Left forelimb (tissue), 1 donor: ENCODE measurements at places on chromosomes 2 and 18.

DNA sequence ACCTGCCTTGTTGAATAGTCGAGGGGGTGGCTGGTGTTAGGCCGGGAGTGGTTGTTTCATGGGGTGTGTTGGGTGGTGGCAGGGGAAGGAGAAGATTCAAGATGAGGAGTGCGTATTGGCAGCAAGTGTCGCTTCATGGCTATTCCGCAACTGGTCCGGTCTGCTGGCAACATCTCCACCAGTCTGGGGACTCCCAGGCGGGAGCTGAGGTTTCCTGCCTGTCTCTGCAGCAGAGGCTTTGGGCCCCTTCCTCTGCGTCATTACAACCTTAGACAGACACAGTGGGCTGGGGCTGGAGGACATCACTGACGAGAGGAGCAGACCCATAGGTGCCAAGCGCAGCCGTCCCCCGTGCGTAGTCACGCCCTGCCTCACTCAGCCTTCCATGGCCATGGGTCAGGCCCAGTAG is 64.0 kb upstream of the MCFD2 start:
- DNase-seq = no peak

DNA sequence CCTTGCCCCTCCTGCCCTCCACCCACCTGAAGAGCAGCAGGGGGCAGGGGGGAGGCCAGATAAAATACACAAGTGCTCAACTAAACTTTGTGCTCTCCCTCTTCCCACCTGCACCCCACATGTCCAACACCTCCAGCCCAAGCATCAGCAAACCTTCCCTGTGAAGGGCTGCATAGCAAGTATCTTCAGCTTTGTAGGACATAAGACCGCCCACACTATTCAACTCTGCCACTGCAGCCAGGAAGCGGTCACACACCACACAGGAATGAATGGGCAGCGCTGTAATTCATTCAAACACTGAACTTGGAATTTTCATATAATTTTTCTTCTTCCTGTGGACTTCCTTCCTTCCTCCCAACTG is 27.5 kb downstream of the TFCP2L1 start:
- DNase-seq = no peak

DNA sequence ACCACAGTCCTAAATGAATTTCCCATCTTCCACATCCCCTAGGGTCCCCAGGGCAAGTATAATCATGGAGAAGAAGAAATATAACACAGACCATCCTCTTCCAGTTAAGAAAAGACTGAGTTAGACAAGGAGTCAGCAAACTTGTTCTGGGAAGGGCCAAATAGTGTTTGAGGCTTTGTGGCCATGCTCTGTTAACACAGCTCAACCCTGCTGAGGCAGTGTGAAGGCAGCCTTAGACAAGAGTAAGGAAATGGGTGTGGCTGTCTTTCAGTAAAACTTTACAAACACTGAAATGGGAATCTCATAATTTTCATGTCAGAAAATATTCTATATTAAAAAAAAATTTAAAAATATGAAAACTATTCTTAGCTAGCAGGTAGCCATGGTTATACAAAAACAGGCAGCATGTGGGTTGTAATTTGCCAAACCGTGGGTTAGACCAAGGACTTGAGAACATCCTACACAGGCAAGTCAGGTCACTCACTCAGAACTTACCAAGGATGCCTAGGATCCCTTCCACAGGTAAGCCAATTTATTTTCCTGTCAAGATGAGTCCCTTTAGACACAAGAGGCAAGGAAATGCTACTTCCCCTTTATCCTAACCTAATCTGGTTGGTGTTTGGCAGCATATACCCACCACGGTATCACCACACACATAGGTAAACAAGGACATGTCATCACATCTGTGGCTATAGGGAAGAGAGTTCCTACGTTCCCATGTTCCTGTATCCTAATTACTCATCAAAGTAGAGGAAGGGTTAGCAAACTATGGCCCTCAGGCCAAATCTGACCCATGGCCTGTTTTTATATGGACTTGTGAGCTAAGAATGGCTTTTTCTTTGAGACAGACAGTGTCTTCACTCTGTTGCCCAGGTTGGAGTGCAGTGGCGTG is 31.9 kb downstream of the C2orf74 start:
- no peak for DNase-seq

DNA sequence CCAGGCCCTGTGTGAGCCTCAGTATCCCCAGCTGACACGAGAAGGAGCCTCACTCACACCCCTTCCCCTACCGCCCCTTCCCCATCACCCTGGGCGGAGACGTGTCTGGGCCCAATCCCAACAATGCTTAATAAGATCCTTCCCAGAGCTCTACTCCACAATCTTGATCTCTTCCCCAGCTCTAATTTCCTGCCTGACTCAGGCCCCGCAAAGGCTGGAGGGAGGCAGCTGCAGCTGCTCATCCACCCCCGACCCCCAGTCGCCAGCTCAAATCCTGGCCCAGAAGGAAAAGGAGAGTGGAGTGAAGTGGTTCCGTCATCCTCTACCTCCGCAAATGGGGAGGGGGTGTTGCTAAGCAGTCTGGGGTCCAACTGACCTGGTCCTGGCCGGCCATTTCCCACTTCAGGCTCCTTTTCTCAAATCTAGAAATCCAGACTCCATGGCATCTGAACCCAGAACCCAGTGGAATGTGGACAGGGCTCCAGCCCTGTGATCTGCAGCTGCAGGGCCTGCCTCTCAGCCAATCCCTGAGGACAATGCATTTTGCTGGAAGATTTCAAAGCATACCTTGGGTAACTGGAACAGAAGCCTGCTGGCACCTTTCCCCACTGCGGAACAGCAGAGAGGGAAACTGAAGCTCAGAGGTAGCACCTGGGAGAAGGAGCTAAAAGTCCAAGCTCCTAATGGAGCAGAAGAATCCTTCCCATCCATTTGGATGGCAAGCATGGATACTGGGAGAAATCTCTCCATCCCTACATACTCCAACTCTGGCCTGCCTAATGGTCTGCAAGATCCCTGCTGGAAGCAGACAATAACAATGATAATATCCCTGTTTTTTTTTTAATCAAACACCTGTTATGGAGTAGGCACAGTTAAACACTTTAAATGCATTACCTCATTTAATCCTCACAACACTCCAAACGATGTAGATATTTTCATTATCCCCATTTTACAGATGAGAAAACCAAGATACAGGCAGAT is 5.6 kb upstream of the TNS1 start:
- DNase-seq = no peak

DNA sequence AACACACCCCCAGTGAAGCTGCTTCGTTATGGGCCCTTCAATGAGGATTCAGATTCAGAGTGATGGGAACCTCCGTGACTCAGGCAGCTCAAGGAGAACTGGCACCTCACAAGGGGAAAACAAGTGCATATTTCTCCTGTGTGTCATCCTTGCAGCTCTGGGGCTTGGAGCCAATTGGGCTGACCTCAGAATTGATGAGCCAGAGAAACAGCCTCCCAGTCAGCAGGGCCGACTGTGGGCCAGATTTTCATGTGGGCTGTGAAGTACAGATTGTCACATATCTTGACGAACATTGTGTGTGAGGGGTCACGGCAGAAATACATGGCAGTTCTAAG is 189.6 kb upstream of the SP5 start:
- no peak for DNase-seq

GRCh38 chr2:17756668-17757067 is 2.7 kb downstream of the GEN1 start:
- DNase-seq = no peak

DNA sequence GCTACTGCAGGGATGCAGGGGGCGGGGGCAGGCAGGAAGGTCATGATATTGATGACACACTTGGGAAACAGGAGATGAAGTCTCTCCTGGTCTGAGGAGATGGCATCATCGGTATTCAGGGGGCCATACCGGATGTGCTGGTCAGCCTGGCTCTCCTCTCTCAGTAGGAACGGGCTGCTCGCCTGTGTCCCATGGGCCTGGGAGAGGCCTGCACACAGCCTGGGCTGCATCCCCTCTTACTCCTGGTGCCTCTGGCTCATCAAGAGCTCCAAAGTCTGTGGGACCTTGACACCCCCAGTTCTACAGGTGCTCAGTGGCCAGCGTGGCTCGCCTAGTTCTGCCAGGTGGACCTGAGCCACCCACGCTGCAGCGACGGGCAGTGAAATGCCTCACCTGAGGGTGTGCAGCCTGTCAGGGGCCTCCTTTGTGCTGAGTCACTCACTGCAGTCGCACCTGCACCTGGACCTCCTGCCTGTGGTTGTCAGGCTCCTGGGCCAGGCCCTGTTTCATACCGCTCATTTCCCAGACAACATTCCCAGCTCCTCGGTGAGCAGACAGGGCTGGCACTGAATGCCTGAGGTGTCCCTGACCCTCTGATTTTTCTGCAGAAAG is 18.6 kb upstream of the CNDP1 start:
- peak; percentile 41 for DNase-seq

DNA sequence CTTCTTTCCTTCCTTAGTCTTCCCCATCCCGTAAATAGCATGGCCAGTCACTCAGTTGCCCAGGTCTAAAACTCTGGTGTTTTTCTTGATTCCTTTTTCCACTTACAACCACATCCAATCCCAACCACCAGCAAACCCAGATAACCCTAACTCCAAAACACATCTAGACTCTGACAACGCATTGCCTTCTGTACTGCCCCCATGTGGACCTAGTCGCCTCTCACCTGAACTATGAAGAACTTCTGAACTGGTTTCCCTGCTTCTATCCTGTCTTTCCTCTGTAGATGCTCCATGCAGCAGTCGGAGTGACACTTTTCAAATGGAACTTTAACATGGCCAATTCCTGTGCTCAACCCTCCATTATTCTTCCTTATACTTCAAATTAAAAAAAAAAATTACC is 26.5 kb downstream of the ST6GAL2 start:
- no peak for DNase-seq

DNA sequence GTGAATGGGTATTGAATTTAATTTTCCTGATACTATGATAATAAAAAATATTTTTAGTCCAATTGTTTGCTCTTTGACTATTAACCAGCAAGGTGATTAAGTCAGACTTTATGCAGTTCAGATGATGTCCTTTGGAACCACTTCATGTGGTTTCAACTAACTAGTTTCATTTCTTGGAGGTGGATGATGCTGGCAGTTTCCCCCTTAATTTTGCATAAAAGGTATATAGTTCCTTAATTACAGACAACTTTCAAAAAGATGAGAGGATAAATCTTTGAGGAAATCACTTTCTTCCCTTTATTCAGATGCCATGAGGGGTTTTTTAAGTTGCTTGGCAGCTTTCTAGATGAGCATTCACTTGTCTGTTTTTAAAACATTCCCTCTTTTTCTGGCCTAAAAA is 223.1 kb downstream of the PHLPP1 start:
- no peak for DNase-seq

- DNase-seq = no peak
These were observed 714.1 kb downstream of the KCNJ3 start for GRCh38 chr2:155412598-155412997.

DNA sequence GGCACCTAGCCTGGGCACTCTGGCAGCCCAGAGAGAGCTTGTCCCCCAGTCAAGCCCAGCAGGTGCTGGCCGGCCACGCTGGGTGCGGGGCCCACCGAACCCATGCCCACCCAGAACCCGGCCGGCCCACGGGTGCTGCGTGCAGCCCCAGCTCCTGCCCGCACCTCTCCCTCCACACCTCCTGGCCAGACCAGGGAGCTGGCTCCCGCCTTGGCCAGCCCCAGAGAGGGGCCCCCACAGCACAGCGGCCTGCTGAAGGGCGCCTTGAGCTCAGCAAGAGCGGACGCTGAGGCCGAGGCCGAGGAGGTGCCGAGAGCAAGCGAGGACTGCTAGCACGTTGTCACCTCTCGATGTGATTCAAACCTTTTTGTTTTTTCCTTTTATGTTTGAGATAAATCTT is 407.0 kb upstream of the KCNJ3 start:
- DNase-seq = no peak

DNA sequence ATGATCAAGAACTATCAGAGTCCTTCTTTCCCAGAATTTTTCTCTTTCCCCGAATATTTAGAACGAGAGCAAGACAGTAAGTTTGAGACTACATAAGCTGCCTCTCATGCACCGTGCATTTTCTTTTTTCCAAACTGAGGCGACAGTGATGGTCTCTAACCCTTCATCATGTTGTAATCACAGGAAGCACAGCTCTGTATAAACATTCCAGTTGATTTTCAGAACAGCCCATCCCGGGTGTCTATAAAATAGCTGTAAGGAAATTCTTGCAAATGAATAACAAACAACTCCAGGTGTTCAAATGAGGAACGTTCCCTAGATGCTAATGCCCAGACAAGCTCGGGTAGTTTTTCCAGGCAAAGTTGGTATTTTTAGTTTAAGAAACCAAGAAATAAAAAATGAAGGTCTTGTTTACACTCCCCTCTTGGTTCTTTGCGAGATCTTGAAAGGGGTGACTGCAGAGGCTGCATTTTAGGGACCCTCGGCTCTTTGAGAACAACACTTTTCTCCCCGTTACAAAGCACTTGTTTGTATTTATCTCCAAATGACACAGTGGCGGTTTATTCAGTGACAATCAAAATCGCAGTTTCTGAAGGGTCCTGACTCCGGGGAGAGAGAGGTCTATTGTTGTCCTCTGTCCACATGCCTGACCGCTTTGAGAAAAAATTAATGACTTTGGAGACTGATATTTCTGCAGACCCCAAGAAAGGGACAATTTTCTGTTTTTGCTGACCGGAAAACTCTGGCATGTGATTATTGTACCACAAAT is 101.1 kb upstream of the NCK2 start:
- peak; percentile 12 for DNase-seq

DNA sequence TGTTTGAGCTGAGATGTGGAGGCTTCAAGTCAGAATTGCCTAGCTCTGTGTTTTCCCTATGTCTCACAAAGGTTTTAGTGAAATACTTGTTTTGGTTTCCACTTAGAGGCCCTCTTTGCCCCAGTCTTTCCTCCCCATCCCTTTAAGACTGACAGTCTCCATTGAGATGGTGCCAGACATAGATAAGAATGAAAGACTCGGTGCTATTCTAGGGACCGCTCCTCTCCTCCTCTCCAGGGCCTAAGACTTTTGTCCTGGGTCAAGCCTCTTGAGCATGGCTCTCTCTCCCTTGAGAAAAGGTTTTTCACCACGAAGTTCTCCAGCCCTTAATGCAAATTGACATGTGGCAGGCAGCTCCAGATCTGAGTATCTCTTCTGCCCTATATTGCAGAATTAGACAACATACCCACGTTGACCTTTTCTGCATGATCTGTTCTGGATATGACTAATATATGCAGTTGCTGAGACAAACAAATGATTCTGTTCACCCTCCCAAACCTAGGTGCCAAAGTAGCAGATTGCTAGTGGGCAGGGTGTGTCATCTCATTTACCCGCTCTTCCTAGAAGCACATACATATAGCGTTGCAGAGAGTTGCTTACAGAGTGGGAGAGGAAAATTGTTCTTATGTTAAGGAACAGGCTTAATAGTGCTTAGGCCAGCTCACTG is 47.5 kb upstream of the ACSL3 start:
- DNase-seq = no peak

GRCh38 chr2:9797086-9797485 is 46.2 kb upstream of the TAF1B start:
- DNase-seq = no peak

DNA sequence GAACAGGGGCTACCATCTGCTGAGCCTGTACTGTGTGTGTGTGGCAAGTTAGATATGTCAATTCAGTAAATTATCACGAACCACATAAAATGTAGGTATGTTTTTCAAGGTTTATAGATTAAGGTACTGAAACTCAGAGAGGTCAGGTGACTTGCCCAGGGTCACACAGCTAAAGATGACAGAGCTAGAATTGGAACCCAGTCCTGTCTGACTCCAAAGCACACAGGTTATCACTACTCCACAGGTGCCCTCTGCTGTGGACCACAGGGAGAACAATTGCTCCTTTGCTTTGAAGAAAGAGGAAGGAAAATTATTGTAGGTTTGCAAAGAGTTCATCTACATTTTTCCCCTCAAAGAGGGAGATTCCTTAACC is 229.7 kb upstream of the AGAP1 start:
- DNase-seq = no peak

- no peak for DNase-seq
These were observed 62.5 kb downstream of the MRO start for GRCh38 chr18:50757358-50757757.

- no peak for DNase-seq
These were observed 90.0 kb downstream of the COMMD1 start for GRCh38 chr2:61995515-61995914.
